ENCODE measurements at places on chromosomes 2 and 18.

DNA sequence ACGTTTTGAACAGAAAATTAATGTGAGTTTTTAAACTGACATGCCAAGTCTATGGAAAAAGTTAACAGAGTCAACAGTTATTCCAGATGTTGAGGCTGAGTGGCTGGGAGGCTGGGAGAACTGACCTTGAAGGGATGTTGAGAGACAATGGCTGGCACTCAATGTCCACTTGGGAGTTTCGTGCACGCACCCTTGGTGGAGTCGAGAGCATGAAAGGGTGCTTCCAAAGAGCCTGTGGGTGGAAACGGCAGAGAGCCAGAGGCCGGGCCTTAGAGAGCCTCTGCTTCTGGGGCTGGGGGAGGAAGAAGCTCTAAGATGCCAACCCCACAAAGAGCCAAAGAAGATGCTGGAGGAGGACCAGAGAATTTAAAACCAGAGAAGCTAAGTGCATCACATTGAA, 63.4 kb upstream of the L3MBTL4 start:
- no peak for DNase-seq

DNA sequence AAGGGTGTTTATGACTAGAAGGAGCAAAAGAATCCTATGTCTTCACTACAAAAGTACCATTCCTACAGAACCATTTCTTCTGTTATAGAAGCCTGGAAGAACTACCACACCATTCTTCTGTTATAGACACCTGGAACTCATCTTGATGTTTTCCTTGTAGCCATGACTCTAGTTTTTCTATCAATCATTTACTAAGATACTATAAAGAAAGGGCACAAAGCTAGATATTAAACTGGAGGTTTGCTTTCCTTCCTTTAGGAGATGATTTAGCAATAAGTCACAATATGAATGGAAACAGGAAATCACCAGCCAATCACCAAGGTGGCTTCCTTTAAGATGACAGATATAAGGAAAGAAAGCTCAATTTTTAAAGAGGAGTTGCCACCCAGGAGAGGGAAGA, 100.3 kb upstream of the NEUROD1 start:
- DNase-seq, result no peak

- DNase-seq, result no peak
Observed at GRCh38 chr2:233107831-233108300, 47.7 kb downstream of the INPP5D start.

DNA sequence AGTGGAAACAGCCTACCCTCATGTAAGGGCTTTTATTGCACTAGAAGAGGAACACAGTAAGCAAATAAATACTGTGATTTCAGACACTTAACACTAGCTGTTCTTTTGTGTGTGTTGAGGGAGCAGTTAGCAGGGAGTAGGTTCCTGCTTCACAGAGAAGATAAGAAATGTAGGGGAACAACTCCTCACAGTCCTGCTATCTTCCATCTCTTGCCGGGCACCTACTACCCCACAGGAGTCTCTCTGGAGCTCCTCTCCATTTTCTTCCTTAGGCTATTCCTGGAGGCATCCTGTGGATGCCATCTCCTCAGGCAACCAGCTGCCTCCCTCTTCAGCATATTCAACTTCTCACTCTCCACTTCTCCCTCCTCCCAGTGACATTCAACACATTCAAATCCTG, 145.0 kb downstream of the SRBD1 start:
- no peak for DNase-seq

DNA sequence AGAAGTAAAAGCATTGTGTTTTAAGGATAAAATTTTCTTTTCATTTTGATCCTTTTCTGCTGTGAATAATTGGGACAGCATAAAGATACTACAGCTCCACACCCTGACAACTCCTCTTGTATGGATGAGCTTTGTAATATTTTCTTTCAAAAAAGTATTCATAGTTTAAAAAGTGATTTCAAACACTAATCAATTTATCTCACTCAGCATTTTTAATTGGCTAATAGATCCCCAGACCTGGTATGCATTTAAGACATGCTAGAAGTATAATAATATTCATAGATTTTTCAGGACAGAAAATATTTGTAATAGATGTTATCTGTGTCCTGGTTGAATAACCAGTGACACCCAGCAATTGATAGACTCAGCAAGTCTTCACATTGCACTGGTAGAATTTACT, 510.7 kb downstream of the RIT2 start:
- DNase-seq, result no peak

DNA sequence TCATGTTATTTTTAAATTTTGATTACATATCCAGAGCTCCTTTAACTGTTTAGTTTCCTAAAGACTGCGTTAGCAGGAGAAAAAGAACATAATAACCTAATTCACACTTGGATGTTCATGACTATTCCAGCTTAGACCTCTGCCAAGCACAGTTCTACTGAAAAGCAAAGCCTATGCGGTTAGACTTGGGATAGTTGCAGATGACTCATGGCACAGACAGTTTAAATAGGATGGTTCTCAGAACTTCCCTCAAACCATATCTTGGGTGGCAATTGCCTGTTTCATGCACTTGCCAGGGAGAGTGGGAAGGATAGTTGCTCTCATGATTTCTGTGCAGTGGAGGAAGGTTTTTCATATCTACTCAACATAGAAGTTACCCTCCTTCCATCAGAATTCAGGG, 149.7 kb upstream of the KLHL29 start:
- no peak for DNase-seq

DNA sequence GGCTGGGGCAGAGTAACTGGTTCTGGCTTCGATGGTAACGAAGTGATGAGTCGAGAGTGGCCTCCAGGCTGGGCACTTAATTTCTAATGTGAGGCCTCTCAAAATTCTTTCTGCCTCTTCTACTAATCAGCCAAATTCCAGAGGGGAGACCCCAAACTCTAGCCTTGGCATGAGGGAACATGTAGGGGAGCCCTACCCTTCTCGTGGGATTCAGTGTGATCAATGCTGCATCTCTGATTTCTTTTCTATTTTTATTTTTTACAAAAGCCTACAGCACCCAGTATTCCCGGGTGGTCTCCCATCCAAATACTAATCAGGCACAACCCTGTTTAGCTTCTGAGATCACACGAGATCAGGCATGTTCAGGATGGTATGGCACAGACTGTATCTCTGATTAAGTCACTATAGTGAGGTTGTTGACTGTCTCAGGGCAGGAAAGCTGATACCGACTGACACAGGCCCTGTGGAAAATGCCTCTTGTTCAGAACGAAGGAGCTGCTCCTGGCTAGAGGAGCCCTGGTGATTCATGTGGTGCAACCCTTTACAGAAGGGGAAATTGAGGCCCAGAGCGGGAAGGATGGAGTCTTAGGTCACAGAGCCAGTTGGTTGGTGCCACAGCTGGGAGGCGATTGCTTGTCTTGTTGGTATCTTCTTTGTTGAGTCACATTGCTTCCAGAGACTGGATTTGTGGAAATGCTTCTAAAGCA, 126.3 kb upstream of the HS6ST1 start:
- DNase-seq, result no peak

- DNase-seq, result no peak
Observed at GRCh38 chr2:1727796-1728474, 16.4 kb downstream of the PXDN start.

- no peak for DNase-seq
Observed at GRCh38 chr2:73999881-74000597, 15.3 kb downstream of the TET3 start.

GRCh38 chr2:226001716-226002115, 602.2 kb downstream of the NYAP2 start:
- no peak for DNase-seq

DNA sequence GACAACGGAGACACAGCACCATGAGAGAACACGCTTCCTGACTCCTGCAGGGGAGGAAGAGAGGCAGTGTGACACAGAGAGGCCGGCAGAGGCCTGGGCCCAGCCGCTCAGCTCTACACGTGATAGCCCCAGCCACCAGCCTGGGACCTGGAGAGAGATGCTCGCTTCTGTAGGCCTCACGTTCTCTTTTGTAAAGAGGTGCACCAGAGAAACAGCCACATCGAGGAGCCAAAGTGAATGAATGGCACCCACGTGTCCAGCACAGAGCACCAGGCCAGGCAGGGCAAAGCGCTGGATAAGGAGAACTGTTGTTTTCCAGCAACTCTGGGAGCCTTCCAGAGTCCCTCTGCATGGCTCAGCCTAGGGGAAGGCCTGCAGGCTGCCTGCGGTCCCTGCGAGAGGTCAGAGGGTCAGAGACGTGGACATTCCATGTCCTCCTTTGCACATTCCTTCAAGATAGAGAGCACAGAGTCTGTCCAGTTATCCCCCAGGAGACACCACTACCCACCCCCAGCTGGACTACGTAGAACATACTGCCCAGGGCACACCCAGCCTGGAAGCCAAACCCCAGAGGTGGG, 14.2 kb downstream of the LIMS2 start:
- no peak for DNase-seq

DNA sequence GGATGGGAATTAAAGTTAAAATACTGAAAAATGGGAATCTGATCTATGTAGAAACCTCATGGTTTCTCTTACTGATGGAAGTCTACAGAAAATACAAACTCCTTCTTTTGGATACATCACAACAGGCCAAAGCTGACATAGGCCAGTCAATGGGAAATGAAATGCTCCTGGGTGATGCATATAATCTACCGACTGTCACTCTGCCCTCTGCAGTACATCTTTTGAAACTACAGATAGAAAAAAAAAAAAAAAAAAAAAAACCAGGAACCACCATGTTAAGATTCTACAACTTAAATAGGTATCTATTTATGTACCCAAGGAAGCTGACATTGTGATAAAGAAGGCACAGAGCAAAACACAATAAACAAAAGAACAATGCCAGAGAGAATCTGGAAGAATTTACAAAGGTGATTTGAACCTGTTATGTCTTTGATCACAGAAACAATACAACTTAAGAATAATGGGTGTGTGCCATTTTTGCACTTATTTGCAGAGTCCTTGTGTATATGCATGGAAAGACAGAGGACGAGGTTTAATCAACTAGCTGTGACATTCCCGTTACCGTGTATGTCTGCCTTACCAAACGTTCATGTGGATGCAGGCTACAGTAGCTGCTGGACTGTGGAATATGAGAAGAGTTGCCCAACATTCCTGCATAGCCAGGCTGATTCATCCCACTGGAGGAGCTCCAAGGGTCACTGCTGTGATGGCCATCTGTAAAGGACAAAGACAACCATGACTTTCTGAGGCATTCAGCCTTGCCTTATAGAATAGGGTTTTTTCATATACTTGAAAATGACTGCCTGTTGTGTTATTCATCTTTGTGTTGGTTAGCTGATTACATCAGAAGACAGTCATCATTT, 312.7 kb downstream of the TCF4 start:
- no peak for DNase-seq

DNA sequence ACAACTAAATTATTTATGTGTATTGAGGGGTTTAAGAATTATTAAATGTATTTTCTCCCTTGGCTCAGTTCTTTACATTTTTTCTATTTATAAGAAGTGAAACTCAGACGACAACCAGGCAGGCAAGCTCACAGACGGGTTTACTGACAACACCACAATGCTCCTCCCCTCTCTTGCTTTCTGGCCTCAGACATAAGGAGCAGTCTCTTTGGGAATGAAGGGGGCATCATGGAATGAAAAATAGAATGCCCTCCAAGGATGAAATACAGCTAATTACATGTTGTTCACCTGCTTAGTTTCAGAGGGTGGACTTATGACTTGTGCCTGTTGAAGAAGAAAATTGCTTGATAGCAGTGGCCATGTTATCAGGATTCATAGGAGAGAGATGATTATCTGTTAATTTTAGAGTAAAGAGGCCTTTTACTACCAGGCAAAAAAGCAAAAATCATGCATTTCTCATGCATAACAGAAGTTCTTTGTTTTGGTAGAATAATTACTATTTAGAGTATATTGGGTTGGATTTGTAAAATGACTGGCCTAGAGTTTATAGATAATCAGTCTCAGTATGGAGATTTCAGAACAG, 172.1 kb upstream of the LRRTM1 start:
- DNase-seq, result no peak

GRCh38 chr2:109379507-109379906, 234.3 kb downstream of the SEPTIN10 start:
- no peak for DNase-seq

DNA sequence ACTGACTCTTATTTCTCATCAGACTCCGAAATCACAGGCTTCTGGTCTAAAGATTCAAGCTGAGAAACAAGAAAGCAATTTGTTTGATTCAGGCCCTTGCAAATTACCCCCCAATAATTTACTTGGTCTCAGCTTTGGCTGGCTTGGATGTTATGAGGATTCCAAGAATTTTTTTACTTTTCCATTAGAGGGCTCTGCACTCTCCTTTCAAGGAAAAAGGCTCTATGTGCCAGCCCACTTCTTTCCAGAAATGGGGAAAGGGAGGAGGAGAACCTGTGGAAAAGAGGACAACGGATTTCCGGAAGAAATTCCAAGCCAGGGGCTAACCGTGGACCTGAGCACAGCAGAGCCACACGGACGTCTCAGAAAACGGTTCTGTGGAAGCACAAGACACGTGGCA, 44.4 kb downstream of the BCL11A start:
- no peak for DNase-seq

DNA sequence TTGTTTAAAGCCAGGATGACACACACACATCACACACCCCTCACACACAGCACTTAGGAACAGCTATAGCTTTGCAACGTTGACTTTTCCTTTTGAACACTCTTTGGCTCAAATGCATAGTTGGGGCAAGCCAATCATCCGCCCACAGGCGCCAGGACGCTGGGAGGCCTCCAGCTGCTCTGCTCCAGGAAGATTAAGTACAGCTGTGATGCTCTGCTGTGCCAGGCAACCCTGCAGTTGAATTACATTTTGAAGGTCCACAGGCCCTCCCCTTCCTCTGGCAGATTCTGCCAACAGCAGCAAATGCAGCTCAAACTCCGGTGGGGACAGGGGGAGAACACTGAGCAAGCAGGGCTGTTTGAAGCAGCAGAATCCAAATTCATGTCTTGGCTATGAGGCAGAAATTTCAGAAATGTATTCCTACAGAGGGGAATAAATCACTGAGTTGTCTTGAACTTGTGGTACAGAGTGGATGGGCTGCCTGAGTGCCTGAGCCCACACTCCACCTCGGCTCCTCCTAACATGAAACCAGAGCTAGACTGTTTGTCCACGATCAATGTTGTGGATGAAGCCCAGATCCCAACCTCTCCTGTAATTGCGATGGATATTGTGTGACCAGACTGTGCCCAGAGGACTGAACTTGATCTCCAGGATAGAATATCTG, 86.5 kb upstream of the PPP1CB start:
- DNase-seq, result no peak

DNA sequence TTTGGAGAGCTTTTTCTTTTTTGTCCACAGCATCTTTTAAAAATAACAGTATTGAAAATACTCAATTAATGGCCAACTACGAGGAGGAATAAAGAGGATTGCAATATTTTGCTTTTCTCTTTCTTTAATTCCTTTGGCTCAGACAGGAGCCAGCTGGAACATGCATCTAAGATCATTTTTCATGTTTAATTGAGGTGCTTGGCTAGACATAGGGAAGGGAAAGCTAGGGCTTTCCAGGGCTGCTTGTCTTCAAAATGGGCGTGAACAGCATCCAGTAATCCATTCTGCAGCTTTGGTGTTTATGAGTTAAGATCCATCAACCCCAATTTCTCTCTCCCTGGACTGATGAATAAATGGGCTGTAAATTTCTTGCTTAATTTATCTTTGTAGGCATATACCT, 323.0 kb downstream of the PTPRM start:
- DNase-seq, result no peak

- peak; percentile 92 for DNase-seq
Observed at GRCh38 chr2:159516241-159516758, 100.0 kb downstream of the BAZ2B start.

Measured in NCI-H1105 treated with DMSO at 0.1 percent for 48 hours (cell line).